NCI-H2171 (cell line): ENCODE measurements at places on chromosomes 5 and 9.
A peak's percentile ranks its signal among the peaks of the same experiment; 100 is the strongest.

DNA sequence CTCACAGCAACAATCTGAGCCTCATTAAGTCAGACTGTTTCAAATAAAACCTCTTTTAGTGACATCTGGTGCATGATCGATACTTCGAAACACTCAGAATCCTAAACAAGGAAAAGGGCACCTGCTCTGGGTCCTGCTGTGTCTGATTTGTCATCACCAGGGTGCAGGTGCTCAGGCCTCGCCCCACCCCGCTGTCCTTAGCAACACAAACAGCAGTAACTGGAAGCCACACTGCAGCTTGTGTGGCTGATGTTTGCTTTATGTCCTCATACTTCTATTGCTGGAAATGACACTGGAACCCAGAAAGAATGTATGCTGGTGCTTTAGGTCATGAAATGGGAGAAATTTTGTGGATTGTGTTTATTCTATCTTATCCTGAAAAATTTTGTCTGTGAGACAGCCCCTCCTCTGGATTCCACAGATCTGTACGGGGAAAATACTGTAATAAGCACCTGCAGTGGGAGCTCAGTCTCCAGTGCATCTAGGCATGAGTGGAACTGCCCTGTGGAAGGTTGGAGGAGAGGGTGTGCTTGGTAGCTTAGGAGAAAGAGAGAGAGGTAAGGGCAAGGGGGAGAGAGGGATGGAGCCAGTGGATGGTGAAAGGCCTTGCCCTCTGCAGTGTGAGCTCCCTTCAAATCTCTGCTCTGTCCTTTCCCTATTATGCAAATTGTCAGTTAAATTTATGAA lies 284.2 kb downstream of the SMARCA2 start:
- peak; percentile 94 for DNase-seq

GRCh38 chr9:79357616-79358015 lies 214.1 kb upstream of the TLE4 start:
- DNase-seq = no peak

- DNase-seq = no peak
These were observed 134.5 kb downstream of the NFIB start for GRCh38 chr9:14179449-14179848.

GRCh38 chr9:74330487-74331214 lies 166.5 kb upstream of the RORB start:
- no peak for DNase-seq

DNA sequence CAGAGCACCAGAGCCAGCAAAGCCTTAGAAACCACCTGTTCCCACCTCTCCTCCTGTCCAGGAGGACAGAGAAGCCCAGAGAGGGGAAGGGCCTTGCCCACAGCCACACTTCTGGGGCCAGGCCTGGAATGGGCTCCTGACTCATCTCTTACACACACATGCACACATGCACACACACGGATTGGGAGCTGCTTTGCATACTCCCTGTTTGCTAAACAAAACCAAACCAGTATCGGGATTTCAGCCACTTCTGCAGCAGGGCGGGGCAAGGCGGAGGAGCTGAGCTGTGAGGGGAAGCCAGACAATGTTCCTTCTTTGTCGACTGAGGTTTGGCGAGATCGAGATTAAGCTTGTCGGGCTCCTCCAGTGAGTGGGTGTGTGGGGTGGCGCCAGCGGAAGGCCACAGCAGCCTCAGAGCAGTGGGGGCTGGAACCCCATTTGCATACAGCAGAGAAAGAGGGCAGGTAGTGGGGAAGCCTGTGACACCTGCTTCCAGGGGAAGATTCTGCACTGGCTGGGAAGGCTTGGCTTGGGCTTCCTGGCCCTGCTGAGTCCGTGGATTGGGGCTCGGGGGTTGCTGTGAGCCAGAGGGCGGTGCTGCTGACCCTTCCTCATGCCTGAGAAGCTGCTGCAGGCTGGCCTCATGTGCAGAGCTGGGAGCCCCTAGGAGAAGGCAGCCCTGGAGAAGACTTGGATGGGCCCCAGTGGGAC lies 16.1 kb downstream of the GFI1B start:
- no peak for DNase-seq

DNA sequence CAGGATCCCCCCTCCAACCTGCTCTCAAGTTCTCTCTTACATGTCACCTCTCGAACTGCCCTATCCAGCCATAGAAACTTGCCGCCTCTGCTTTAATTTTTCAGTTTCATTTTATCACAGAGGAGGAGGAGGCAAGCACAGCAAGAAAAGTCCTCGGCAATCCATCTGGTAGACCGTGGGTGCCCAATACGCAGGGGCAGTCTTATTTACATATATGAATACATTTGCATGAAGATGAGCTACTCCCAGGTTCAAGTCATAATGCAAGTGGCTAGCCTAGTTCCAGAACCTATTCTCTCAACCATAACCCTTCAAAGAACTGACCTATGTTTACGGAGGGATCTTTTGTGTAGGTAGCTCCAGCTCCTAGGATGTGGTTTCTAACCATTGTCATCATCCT lies 223.2 kb upstream of the PANK3 start:
- DNase-seq = no peak

- DNase-seq = no peak
These were observed 1088.1 kb upstream of the EDIL3 start for GRCh38 chr5:85472749-85473148.

DNA sequence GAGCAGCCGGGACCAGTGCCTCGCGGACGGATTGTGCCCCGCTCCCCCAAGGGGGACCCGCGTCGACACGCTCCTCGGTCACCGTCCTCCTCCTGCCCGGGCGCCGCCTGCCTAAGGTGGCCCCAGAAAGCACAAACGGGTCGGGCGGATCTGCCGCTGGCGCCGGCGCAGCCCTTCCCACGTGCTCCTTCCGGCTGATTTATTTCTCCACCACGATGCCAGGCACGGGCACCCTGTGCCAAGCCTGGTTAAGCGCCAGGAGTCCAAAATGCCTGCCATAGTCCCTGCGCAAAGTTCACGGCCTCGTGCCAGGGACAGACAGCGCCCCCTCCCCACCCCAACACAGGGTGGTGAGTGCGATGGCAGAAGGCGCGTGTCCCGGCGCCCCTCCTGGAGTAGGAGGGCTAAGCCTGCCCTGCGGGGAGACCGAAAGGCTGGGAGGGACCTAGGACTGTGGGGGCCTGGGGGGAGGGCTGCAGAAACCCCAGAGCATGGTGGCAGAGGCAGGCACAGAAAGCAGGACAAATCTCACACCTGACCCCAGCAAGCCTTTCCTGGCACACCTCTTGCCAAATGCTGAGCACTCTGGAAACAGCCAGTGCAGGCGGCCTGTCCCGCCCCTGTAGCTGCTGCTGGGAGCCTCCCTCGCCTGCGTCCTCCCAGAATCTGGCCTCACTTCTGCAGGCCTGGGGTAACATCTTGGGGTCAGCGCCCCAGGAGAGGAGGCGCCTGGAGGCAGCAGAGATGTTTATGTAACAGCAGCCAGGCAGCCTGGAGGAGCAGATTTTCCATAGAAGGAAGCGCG lies 1.1 kb upstream of the NOTCH1 start:
- DNase-seq = peak; percentile 49

- DNase-seq = peak; percentile 31
These were observed at the start of gene KCNMB1 for GRCh38 chr5:170388818-170389549. Gene KCNMB1, minus strand, starts transcription at chr5:170389367. Its CDS starts 3,920 bp downstream, at chr5:170385447.

- DNase-seq = no peak
These were observed 278.2 kb downstream of the CSNK1G3 start for GRCh38 chr5:123790226-123790625.

- no peak for DNase-seq
These were observed 13.9 kb downstream of the SLC36A1 start for GRCh38 chr5:151461312-151461711.

DNA sequence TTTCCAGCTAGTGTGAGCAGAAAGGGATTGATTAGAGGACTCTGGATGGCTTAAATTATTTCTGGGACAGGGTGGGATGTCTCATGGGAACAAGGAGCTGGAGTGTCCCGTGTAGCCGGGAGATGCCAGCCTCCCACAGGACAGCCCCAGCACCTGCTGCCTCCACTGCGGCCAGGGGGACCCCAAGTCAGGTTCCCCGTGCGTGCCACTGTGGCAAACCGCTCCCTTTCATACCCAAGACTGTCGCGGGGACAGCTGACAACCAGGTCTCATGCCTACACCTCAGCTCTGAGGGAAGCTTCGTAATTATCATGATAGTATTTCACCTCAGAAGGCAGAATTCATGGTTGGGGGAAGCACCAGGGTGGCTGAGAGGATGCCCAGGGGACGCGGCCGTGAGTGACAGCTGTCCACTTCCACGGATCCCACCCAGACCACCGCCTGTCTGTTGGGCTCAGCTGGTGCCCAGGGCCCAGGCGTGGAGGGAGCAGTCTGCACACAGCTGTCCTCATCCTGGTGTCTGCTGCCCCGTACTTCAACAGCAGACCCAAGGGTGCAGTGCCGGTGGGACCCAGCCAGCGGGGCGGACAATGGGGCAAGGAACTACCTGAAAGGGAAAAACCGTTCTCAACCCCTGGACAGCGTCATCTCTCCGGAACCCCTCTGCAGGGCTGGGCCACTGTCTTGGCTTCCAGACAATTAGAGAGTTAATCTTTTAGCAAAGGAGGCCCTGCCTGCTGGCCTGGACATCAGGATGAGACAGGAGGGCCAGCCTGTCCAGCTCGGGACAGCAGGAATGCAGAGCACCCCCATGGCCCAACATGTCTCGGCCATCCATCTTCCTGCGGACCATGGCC lies 166.9 kb downstream of the OLFM1 start:
- no peak for DNase-seq
